ENCODE measurements at places on chromosomes 2 and 18.

DNA sequence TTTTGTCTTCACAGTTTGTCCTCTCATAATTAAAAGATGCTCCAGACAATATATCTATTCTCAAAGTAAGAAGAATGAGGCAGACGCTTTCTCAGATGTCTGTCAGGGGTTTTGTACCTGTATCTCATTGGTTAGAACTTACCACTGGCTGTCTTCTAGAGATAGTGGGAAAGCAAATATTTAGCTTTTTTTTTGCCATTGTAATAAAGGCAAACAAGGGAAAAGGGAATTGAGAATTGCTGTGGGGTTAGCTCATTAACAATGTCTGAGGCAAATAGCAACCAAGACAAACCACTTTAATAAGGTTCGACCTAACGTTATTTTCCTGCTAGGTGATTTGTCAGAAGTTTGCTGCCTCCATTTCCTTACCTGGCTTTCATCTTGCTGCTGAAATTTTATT is 30.0 kb downstream of the ZNF638 start:
- DNase-seq: no peak

DNA sequence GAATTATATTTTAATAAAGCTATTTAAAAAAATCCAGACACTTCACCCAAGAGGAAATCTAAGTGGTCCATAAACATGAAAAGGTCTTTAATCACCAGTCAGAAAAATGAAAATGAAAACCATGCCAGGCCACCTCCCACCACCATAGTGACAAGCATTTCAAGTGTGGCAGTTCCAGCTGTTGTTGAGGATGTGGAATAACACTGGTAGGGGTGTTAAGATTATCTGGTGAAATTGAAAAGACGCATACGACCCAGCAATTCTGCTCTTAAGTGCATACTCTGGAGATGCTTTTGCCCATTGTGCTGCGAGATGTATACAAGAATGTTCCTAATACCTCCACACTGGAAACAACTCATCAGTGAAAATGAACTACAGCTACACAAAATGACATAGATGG is 82.2 kb downstream of the MSH2 start:
- no peak for DNase-seq

- DNase-seq: no peak
Observed at GRCh38 chr2:36708041-36708741, 11.7 kb downstream of the VIT start.

DNA sequence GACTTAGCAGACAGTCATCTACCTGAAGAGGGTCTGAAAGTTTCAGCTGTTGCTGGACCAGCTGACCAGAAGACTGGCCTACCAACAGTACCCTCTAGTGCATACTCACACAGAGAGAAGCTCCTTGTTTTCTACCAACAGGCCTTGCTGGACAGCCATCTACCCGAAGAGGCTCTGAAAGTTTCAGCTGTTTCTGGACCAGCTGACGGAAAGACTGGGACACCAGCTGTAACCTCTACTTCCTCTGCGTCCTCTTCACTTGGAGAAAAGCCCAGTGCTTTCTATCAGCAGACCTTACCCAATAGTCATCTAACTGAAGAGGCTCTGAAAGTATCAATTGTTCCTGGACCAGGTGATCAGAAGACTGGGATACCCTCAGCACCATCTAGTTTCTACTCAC is 63.2 kb downstream of the ALMS1 start:
- DNase-seq: no peak

DNA sequence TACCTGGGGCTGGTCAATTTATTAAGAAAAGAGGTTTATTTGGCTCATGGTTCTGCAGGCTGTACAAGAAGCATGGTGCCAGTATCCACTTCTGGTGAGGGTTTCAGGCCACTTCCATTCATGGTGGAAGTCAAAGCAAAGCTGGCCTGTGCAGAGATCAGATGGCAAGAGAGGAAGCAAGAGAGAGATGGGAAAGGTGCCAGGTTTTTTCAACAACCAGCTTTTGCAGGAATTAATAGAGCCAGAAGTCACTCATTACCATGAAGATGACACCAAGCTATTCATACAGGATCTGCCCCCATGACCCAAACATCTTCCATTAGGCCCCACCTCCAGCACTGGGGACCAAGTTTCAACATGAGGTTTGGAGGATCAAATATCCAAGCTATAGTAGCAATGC is 56.8 kb upstream of the ST3GAL5 start:
- no peak for DNase-seq

- DNase-seq: no peak
Observed at GRCh38 chr18:48563027-48563426, 24.2 kb downstream of the CTIF start.

DNA sequence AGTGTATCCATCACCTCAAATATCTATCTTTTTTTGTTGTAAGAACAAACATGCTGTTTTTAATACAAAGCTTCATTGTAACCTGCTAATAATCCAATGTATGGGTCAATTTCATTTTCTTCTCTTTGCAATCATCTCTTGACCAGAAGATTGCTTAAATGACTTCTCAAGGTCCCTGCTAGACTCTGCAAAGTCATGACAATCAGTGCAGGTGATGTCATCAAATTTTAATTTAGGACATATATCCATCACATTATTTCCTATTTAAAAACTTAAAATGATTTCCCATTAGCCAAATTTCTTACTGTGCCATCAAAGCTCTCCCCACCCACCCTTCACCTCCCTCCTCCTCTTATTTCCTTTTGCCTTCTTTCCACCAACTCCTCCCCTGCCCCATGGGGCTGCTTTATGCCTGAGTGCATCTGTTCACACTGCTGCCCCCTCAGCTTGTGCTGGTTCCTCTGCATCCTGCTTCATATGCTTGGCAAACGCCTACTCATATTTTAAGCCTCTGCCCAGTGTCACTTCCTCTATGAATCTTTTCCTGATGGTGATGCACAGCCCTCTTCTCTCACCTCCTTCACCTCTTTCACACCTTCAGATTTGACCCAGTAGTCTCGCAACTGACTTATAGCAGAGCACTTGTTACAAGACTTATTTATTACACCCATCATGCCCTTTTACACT is 20.3 kb downstream of the PLEK start:
- no peak for DNase-seq

- DNase-seq: no peak
Observed at GRCh38 chr2:129936334-129936934, 43.0 kb upstream of the RAB6C start.

DNA sequence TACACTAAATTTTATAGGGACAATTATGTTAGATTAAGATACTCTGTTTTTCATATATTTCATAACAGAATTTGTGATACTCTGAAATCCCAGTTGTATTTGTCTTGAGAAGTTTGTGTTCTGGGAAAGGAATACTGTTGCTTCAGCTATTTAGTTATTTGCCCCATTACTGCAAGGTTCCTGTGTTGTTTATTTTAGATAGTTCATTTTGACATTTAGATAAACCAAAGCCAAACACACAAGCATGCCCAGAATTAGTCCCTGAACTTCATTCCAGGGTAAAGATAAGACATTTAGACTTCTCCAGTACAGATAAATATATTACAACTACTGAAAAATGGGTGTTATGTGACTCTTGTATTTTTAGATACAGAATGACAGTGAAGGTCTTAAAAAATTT is 74.7 kb downstream of the BMPR2 start:
- no peak for DNase-seq

GRCh38 chr2:8089596-8089995 is 592.3 kb upstream of the ID2 start:
- no peak for DNase-seq

GRCh38 chr2:200044453-200044852 is 89.1 kb downstream of the MAIP1 start:
- no peak for DNase-seq

DNA sequence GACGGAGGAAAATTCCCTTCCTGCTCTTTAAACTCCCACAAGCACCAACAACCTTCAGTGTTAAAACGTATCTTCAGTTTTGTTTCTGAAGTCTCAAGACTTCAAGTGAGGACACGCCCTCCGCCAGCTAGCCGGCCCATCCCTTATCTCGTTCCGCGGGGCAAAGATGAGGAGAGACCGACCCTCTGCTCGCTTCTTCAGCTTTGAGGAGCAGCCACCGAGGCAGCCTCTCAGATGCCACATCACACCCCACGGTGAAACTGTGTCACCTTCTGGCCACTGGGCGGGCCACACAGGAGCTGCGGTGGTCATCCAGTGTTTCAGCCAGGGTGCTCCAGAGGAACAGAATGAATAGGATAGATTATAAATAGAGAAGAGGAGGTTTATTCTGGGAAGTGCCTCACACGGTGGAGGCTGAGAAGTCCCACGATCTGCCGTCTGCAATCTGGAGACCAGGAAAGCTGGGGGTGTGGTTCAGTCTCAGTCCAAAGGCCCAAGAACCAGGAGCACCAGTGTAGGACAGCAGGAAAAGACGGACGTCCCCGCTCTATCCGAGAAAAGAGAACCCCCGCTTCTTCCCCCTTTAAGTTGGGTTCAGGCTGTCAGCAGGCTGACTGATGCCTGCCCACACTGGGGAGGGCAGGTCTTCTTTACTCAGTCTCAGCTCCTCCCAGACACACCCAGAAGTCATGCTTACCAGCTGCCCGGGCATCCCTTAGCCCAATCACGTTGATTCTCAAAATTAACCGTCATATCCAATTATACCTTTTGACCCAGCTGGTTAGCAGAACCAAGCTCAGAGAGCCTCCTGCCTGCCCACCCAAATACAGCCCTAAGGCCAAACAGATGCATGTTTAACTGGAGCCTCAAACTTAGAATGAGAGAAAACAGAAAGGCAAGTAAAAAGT is 399.7 kb upstream of the ID2 start:
- no peak for DNase-seq

- DNase-seq: peak; percentile 74
Observed at GRCh38 chr2:10493634-10494281, 45.6 kb upstream of the ODC1 start.

DNA sequence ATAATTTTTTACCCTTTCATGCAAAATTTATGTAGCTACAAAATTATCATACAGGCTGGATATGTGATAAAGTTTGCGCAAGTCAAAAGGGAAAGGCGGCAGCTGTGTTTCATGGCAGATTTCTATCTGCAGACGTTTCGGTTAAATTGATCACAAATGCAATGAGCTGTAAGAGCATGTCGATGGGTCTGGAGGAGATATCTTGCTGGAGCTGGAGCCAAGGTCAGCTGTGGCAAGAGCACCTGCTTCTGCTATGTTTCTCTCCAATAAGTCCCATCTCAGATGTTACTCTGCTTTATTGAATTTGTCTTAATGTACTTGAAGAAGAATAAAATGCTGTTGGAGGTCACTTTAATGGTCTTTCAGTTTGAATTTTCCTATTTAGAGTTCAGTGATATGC is 749.7 kb downstream of the CNTNAP5 start:
- no peak for DNase-seq

GRCh38 chr2:68739595-68740399 is 5.2 kb downstream of the ARHGAP25 start:
- DNase-seq: no peak

DNA sequence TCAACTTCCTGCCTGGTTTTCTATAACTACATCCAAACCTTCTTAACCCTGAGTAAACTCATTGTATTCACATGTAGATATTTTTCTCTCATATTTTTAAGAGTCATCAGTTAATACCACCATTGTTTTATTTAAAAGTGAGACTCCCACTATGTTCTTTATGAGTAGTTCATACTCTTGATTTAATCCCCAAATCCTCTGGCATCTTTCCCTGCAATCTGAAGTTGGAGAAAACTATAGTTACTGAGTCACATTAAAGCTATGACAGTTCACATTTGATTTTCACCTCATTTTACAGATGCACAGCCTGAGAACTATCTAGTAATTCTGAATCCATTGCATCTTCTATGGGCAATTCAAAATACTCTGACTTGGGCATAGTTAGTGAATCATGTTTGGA is 1358.7 kb upstream of the NRXN1 start:
- DNase-seq: no peak

GRCh38 chr2:45713591-45713990 is 62.1 kb downstream of the PRKCE start:
- DNase-seq: no peak

GRCh38 chr2:61707984-61708852 is 145.6 kb downstream of the FAM161A start:
- DNase-seq: no peak

GRCh38 chr2:236271851-236272250 is 7.6 kb upstream of the ASB18 start:
- DNase-seq: no peak

- DNase-seq: no peak
Observed at GRCh38 chr2:233409286-233409991, 55.1 kb downstream of the DGKD start.

GRCh38 chr18:49548229-49548636 is 13.6 kb upstream of the LIPG start:
- DNase-seq: no peak

GRCh38 chr2:118320658-118321057 is 232.4 kb downstream of the INSIG2 start:
- no peak for DNase-seq

- no peak for DNase-seq
Observed at GRCh38 chr2:83234246-83234645, 1224.8 kb downstream of the SUCLG1 start.

- no peak for DNase-seq
Observed at GRCh38 chr2:74379851-74380789, at the start of gene DCTN1. TSS of gene DCTN1 (minus strand) at chr2:74380311. CDS start at chr2:74380037, 274 bp downstream.

DNA sequence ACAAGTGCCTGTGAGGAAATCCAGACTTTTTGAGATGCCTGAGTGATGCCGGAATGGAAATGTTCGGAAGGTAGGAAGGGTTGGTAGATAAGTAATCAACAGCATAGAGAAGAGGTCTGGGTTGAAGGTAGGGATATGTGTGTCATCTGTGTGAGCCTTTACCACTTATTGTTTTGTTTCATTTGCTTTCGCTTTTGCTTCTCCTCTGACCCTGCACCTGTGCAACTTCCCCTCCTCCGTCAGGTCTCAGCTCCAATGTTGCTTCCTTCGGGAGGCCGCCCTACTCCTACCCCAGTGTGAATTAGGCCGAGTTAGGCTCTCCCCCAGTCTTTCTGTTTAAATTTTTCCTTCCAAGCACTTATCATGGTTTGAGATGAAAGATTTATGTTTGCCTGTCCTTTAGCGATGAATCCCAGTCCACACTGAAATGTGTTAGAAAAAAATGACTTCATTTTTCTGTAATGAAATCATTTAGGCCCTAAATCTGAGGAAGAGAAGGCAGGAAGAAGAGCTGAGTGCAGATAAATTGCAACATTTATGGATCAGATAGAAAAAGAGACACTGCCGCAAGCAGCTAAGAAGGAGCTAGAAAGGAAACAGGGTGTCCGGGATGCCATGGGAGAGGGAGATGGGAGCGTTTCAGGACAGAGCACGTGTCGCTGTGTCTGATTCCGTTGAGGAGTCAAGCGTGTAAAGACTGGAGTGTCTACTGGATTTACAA is 139.6 kb upstream of the PELI1 start:
- no peak for DNase-seq

Measured in lower lobe of right lung (tissue), 2 donors.